Activated CD4-positive, alpha-beta T cell treated with anti-CD3 and anti-CD28 coated beads for 36 hours (primary cell): ENCODE measurements at places on chromosomes 7 and 10. TPM values are rescaled to one million over a fixed set of nuclear protein-coding genes. Genes with fewer than 3 reads are reported as not detected.

Gene WNT8B
- 0.43 TPM for total RNA-seq

Gene DNAJC30
- total RNA-seq: 7.8 TPM

Gene SLC13A1
- not detected for total RNA-seq

Gene ZNF22
- 18.8 TPM for total RNA-seq

GRCh38 chr10:25912866-25913265 is 21.2 kb upstream of the MYO3A start:
- H3K4me3 ChIP-seq: no peak overlapping the region
- H3K27ac ChIP-seq: no peak overlapping the region
- H3K27me3 ChIP-seq: peaks cover under 1% of the 10 kb centered on the region
- H3K4me1 ChIP-seq: no peaks in the 10 kb centered on the region
- DNase-seq: no peak
